ENCODE measurements at places on chromosomes 12 and 14.

GRCh38 chr14:61547186-61548069 lies 147.9 kb upstream of the HIF1A start:
- no peak for DNase-seq

GRCh38 chr12:97425380-97425779 lies 37.2 kb upstream of the RMST start:
- no peak for DNase-seq

GRCh38 chr12:6045438-6045837 lies 79.0 kb downstream of the VWF start:
- DNase-seq = no peak

- DNase-seq = no peak
Observed at GRCh38 chr12:121581686-121582429, 1.0 kb upstream of the KDM2B start.

GRCh38 chr14:90193925-90194324 lies 62.4 kb upstream of the PSMC1 start:
- no peak for DNase-seq

DNA sequence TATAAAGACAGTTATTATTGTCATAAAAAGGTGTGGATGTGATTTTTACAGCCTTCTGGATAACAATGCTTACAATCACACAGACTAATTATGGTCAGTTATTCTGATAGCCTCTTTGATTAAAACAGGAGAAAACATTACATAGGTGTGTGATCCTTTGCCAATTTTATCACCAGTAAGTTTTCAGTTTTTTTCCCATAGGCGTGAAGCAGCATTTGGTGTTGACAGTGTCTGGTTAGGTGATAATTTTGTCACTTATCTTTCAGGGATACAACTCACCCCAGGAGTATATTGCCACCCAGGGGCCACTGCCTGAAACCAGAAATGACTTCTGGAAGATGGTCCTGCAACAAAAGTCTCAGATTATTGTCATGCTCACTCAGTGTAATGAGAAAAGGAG lies 208.8 kb downstream of the EPS8 start:
- DNase-seq = no peak

DNA sequence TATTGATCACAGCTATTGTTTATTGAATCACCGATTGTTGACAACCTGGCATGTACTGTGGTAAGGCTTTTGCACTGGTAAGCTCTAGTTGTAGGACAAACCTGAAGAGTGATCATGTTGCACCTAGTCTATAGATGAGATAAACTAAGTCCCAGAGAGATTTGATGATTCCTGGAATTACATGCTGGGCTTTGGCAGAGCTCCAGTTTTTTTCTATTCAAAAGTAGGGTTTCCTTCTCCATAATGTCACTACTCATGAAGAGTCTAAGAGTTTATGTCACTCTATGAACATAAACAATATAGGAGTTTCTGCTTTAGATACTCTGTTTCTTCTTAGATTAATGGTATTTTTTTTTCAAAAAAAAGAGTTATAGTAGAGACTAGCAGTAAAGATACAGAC lies 72.0 kb downstream of the BMP4 start:
- DNase-seq = no peak

- DNase-seq = no peak
Observed at GRCh38 chr14:69490219-69490918, 5.8 kb downstream of the PLEKHD1 start.

DNA sequence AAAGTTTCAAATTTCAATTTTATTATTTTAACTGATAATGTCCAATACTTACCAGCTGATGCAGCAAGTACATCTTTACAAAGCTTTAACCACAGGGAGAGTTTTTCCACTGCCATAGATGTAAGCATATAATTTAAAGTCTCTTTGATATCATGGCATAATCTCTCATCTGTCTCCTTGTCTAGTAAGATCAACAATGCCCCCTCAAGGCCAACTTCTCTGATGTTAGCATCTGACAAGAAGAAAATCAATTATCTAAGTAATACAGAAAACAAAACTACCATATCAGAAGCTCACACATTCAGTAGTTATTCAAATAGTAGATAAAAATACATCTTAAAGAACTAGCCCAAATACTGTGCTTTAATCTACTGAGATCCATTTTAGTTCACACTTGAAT lies 94.2 kb downstream of the HEATR5A start:
- DNase-seq = no peak

GRCh38 chr14:64790478-64790877 lies 86.3 kb downstream of the PLEKHG3 start:
- DNase-seq = no peak

Data from NCI-H2081 treated with DMSO at 0.1 percent for 48 hours (cell line).